T1000 (cell line): ENCODE measurements at places on chromosomes 12 and 14.

DNA sequence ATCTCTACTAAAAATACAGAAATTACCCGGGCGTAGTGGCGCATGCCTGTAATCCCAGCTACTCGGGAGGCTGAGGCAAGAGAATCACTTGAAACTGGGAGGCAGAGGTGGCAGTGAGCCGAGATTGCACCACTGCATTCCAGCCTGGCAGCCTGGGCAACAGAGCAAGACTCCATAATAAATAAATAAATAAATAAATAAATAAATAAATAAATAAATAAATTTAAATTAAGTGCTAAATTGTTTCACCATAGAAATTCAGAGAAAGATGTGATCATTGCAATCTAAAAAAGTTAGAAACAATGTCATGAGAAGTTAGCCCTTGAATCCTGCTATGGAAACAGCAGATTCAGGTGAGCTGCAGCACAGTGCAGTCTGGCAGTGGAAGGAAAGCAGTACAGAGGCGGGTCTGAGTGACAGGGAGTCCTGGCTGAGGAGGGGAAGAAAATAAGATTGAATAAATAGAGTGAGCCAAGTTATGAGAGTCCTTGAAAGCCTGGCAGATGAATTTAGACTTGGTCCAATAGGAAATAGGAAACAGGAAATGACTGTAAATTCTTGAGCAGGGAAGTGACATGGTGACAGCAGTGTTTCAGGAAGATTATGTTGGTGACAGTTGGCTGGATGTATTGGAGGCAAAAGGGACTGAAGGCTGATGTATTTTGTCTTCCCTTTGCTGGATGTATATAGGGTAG, 241.5 kb downstream of the GXYLT1 start:
- DNase-seq = no peak

GRCh38 chr14:91732439-91732838, 553 bp upstream of the CATSPERB start:
- no peak for DNase-seq

DNA sequence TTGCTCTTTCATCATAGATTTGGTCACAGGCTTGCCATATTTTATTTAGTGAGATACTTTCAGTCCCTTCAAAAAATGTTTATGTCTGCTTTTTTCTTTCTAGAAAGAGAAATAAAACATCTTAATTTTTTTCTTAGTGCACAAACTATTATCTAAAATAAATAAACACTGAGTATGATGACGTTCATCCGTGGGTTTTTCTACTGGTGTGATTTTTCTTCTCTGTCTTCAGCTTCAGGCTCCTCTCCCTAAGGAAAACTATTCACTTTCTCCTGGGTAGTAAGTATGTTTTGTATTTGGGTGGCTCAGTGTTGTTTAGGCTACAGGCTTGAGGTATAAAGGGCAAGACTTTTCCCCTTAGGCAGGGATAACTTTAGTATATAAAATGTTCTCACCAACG, 154.7 kb downstream of the DACT1 start:
- no peak for DNase-seq

- DNase-seq = no peak
Measured at GRCh38 chr12:10184261-10184843, 5.5 kb downstream of the TMEM52B start.

DNA sequence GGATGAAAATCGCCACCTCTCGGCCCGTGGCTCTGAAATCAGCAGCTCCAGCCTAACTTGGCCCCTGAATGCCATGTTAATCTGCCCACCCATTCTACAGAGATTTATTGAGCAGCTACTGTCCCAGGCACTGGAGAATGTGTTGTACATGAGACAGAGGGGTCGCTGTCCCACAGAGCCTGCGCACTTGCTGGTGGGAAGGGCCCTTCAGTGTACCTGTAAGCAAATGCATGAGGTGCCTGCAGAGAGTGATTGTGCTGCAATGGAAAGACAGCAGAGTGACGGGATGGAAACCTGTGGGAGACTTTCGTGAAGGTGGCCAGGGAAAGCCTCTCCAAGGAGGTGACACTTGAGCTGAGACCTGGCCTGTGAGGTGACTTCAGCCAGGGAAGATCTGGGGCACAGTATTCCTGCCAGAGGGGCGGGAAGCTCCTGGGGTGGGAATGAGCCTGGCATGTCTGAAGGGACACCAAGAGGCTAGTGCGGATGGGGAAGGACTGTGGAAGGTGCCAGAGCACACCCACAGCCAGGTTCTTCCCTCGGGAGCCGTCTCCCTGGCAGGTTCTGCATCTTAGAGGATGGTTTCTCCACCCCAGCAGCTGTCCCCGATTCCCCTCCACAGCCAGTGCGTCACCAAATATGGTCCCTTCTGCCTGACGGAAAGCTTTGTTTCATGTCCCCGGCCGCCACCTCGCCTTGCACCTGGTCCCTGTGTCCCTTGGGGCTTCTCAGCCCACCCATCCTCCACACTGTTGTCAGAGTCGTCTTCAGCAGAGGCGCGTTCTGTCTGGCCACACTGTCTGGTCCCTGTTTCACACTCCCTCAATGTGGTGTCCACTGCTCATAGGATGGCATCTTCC, 8.7 kb downstream of the SMIM41 start:
- no peak for DNase-seq

DNA sequence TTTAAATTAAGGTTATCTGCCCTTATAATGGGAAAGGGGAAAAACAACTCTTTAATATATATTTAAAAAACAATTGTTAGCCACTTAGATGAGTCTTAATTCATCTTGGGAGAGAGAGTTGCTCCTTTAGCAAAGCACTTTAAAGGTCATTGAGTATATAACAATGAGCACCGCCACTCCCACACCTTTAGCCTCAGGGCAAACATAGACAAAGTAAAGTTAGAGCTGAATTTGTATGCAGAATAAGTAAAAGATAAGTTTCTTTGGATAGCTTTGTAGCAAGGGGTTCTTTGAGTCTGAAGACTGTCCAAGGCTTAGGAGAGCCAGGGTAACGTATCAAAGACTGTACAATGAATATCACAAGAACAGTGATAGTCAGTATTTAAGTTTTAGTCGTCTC, 728.8 kb upstream of the LMO3 start:
- DNase-seq = no peak

DNA sequence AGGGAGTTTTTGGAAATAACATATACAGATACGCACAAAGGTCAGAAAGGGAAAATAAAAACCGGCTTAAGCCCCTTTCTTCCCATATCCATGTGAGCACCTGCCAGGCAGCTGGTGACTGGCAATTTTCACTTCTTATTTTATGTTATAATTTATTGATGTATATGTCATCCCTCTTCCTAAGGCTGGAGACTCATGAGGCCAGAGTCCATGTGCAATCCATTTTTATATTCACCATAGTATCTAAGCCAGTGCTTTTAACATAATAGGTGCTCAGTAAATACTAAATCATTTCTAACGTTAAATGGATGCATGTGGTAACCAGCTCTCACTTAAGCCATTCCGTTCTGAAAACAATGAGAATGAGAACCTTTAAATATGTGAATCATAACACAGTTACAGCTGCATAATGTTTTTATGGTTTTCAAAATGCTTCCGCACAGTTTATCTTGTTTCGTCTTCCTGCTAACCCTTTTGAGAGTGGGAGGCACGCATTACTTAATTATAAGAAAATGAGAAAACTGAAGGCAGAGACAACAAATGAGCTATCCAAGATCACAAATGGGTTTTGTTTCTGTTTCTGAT, 178.3 kb downstream of the CACNA1C start:
- no peak for DNase-seq

GRCh38 chr12:47744005-47744651, 14.6 kb downstream of the RAPGEF3 start:
- DNase-seq = no peak

GRCh38 chr12:46217541-46218321, 51.1 kb downstream of the SLC38A1 start:
- no peak for DNase-seq

DNA sequence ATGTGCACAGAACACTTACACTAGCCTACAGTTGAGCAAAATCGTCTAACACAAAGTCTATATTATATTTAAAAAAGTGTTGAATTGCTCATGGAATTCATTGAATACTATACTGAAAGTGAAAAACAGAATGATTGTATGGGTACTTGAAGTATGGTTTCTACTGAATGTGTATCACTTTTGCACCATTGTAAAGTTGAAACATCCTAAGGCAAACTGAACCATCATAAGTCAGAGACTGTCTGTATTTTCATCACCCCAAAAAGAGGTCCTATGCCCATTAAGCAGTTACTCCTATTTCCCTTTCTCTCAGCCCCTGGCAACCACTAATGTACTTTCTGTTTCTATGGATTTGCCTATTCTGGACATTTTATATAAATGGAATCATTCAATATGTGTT, 4.4 kb upstream of the AMIGO2 start:
- no peak for DNase-seq

GRCh38 chr14:63045234-63045611, at the start of gene KCNH5:
Gene KCNH5, minus strand, starts transcription at chr14:63045458. Its CDS starts 272 bp downstream, at chr14:63045186.
- peak; percentile 73 for DNase-seq

DNA sequence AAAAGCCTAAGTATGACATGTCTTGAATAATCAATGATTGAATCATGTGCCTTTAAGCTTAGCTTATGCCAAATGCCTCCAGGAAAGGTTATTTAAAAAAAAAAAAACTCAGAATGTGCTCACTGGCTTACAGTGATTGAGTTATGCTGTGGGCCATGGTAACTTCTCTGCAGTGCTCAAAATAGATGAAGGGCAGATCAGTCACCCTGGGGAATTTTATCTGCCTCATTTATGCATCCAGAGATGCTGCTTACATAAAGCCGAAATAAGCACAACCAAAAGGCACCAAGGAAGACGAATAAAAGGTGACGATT, 118.7 kb upstream of the MDM1 start:
- DNase-seq = no peak

- peak; percentile 7 for DNase-seq
Measured at GRCh38 chr12:54603173-54603814, 14.8 kb upstream of the PPP1R1A start.

DNA sequence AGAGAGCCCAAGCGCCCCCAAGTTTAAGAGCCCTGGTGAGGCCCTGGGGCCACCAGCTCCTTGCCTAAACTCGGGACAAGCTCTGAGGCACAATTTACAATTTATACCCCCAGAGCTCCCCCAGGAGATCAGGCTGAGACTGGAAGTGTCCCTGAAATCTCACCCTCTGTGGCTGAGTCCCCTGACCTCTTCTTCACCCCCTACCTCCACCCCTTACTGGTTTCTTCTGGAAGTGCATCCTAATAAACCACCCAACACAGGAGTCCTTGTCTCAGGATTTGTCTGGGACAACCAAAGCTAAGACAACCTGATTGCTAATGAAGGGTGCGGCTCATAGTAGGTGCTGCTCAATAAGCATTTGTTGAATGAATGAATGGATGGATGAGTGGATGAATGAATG, 206.4 kb downstream of the BCL11B start:
- DNase-seq = no peak

DNA sequence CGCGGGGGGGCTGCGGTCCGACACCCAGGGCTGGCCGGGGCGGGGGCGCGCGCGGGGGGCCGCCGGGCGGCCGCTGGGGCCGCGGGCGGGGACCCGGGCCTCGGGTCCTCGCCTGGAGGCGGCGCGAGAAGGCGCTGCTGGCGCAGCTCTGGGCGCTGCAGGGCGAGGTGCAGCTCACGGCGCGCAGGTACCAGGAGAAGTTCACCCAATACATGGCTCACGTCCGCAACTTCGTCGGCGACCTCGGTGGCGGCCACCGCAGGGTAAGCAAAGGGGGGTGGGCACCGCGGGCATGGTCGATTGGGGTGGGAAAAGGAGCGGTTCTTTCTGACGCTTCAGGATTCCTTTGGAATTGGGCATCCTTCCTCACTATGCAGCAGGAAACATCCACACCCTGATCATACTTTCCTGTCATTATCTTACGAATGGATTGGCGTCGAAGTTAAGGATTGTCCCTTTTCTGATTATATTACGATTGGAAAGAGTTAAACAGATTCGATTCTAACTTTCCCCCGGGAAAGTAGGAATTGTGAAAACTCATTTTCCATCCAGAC, 798 bp downstream of the PDZRN4 start:
- DNase-seq = no peak

GRCh38 chr14:34251662-34252061, 210.4 kb downstream of the SPTSSA start:
- no peak for DNase-seq

DNA sequence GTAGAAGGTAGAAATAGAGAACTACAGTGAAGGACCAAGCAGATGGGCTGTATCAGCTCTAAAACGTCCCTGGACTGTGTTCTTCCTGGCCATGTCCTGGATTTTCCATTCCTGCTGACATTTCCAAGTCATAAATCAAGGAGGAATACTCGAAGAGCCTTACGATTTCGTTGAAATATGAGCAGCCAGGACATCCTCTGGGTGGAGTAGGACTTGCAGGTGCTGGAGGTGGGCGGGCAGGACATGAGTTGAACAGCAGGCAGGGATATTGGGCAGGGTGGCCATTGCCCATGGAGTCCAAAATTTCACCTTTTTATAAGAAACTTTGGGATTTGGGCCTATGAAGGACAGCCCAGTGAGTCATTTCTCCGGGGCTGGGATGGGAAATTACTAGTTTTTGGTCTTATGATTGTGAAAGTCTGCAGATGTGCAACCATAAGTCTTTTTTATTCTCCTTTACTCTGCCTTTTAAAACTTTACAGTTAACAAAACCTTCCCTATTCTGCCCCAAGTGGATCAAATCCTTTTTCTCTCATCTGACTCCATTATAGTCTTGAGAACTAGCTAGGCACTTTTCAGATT, 88.8 kb downstream of the TMX1 start:
- DNase-seq = no peak

GRCh38 chr14:39912192-39913100, 480.2 kb upstream of the FBXO33 start:
- no peak for DNase-seq

- peak; percentile 35 for DNase-seq
Measured at GRCh38 chr14:100383727-100384158, 60.6 kb downstream of the SLC25A47 start.

GRCh38 chr12:111846016-111846415, 4.0 kb downstream of the MAPKAPK5 start:
- no peak for DNase-seq

DNA sequence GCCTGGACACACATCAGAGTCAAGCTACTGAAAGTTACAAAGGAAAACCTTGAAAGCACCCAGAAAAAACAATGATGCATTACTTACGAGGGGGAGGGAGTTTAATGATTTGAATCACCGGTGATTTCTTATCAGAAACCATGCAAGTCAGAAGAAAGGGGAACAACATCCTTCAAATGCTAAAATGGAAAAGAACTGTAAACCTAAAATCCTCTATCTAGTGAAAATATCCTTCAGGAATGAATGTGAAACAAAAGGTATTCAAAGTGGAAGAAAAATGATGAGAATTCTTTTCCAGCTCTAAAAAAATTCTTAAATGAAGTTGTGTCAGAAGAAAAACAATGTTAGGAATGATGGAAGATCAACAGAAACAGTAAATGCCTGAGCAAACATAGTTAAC, 16.8 kb downstream of the SCAF11 start:
- DNase-seq = no peak
